ENCODE measurements at places on chromosomes 2 and 18.

DNA sequence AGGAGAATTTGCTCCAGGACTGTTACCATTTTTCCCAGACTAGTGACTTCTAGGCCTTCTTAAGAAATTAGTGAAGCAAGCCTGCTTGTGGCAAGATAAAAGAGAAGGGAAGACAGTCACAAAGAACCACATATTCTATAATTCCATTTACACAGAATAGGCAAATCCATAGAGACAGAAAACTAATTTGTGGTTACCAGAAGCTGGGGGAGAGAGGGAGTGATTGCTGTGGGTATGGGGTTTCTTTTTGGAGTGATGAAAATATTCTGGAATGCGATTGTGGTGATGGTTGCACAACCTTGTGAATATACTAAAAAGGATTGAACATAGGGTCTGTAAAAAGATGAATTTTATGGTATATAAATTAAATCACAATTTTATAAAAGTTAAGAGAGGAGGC, 37.5 kb upstream of the SIX2 start:
- no peak for DNase-seq

DNA sequence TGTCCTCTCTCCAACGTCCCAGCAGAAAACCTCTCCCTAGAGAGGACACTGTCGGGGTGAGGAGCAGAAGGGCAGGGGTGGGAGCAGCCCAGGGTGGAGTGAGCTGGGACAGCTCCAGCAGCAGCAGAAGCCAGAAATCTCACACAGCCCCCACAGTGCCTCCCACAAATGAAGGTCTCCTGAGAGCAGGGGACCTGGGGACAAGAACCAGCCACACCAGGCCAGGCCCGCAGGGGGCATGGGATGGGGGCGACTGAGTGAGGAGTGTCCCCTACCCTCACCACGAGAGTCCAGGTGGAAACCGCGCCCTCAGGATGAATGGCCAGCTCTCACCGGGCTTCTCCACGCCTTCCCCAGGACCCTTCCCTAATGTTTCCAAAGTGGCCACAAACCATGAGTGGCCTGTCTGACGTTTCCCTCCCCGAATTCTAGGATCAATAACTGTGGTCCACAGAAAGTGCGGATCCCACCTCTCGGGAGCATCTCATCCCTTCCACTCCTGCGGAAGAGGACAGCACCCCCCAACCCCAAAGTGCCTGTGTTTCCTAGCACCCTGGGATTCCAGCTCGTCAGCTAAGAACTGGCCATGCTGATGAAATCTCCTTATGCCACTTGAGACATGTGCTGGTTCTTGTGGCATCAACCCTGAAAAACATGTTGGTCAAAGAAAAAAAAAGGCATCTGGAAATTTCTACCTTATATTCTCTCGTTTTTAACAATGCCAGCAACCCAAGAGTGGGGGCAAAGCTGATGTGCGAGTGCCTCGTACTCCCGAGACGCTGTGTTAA, 121.1 kb downstream of the HDAC4 start:
- DNase-seq: no peak

DNA sequence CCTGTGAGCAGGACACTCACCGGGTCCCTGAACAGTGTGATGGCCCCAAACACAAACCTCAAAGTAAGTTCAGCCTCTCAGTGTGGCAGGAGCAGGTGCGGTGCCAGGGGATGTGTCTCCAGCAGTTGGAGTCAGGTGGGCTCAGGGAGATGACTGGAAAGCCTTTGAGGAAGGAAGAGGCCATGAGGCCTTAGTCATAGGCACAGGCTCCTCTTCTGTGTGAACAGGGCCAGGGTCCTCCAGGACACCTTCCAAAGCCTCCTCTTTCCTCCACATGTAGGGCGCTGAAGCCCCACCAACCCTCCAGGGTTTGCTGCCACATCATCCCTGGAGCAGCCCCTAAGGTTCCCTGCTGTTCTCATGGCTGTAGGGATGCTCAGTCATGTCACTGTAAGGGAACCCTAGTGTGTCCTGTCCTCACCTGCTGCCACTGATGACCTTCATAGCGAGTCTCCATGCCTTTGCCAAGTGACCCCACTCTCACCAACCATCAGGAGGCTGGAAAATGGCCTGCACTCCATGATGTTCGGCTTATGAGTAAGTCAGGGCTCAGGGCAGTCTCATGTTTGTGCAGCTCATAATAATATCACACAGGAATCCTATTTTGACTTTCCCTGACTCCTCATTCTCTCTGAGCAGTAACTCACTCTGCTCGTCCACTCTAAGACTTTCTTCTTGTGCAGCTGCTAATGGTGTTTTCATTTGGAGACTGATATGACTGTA, 1152.9 kb downstream of the RPIA start:
- no peak for DNase-seq

GRCh38 chr2:3598197-3598910, 3.4 kb downstream of the COLEC11 start:
- DNase-seq: no peak

GRCh38 chr2:70946832-70947442, 11.2 kb downstream of the ATP6V1B1 start:
- peak; percentile 15 for DNase-seq

- DNase-seq: peak; percentile 23
Observed at GRCh38 chr2:211611061-211611518, 927.5 kb downstream of the ERBB4 start.

- DNase-seq: no peak
Observed at GRCh38 chr2:7517851-7518250, 600.6 kb downstream of the RNF144A start.

DNA sequence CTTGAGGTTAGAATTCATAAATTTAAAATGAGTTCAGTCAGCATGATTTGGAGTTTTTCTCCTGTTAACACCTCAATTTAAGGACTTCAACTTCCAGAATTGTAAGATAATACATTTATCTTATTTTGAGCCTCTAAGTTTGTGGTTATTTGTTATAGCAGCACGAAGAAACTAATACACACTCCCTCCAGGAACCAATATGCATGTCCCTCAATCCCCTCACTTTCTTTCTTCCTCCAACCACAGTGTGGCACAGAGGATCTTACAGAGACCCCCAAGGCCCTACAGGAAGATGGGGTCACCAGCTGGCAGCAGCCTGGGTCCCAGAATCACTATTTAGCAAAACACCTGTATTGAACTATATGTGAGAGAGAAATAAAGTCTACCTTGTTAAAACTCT, 242.0 kb downstream of the RAD51AP2 start:
- DNase-seq: no peak

DNA sequence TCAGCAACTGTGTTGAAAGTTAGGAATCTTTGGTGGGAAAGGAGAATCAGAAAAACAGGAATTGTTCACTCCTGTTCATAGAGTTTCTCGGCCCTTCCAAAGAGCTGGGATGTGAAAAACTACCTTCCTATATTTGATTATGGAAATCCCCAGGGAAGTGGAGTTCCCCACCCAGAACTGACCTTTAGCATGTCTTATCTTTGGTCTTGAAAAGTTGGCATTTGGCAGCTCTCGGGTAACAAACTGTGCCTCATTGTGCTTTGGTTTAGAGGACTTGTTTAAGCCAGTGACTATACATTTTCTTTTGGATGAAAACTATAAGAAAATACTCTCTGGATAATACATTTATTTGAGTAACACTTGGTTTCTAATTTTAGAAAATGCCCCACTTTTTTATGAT, 51.3 kb upstream of the CERS6 start:
- DNase-seq: no peak

- DNase-seq: no peak
Observed at GRCh38 chr18:36499938-36500337, 202.4 kb downstream of the FHOD3 start.

GRCh38 chr2:238450440-238450861, 23.7 kb downstream of the ASB1 start:
- DNase-seq: no peak
